Activated CD4-positive, alpha-beta T cell treated with anti-CD3 and anti-CD28 coated beads, Interleukin-2, amount 10 ng/mL, durations not matched to agents 24 days and 14 days (primary cell): ENCODE measurements at places on chromosomes 12 and 14. TPM values are rescaled to one million over a fixed set of nuclear protein-coding genes. Genes with fewer than 3 reads are reported as not detected.
A peak's percentile ranks its signal among the peaks of the same experiment; 100 is the strongest.

The NEUROD4 gene
- not detected in 2 replicates for total RNA-seq

The GIT2 gene
- 87.1 and 88.6 TPM in 2 replicates for total RNA-seq

The ABCD2 gene
- total RNA-seq: 7.0 and 7.4 TPM in 2 replicates

The PDZRN4 gene
- total RNA-seq: not detected in 2 replicates

The PLEKHG7 gene
- not detected in 2 replicates for total RNA-seq

The PARP2 gene
- total RNA-seq: 32.0 and 33.1 TPM in 2 replicates

The ASIC1 gene
- 17.6 and 19.7 TPM in 2 replicates for total RNA-seq

The RGS6 gene
- 2.5 TPM in 2 replicates for total RNA-seq

The SP7 gene
- total RNA-seq: not detected in 2 replicates

The GPR84 gene
- 1.5 TPM in 2 replicates for total RNA-seq

The SLC22A17 gene
- total RNA-seq: 2.0 and 2.3 TPM in 2 replicates

DNA sequence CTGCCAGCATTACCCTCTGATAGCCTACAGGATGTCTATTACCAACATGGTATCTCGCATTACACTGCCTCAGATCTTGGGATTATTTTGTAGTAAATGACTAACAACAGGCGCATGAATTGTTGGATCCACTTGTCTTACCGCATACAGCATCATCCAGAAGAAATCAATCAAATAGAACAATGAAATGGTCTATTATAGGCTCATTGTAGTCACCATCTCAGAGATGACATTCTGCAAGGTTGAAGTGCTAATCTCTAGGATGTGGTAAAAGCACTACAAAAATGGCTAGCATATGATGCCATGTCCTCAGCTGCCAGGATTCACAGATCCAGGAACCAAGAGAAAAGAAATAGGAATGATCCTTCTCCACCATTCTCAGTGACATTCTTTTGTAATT is 52.0 kb downstream of the WASHC3 start:
- DNase-seq: no peak

DNA sequence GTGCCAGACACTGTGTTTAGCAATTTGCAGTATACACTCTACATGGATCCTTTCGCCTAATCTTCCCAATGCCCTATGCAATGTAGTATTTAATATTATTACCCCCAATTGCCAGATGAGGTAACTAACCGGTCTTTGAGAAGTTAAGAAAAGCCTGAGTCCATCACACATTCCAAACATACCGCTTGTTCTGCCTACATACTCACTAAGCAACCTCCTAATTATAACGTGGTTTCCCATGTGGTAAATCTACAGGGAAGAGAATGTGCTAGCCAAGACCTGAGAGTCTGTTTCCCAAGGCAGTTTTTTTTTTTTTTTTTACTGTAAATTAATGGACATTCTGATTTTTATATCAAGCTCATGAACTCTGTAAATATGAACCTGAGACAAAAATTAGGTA is 37.2 kb downstream of the ATP2B1 start:
- no peak for DNase-seq

- no peak for DNase-seq
Measured at GRCh38 chr14:88179716-88180115, 143.4 kb downstream of the KCNK10 start.

- no peak for DNase-seq
Measured at GRCh38 chr12:130713581-130713991, 2.5 kb downstream of the RIMBP2 start.

DNA sequence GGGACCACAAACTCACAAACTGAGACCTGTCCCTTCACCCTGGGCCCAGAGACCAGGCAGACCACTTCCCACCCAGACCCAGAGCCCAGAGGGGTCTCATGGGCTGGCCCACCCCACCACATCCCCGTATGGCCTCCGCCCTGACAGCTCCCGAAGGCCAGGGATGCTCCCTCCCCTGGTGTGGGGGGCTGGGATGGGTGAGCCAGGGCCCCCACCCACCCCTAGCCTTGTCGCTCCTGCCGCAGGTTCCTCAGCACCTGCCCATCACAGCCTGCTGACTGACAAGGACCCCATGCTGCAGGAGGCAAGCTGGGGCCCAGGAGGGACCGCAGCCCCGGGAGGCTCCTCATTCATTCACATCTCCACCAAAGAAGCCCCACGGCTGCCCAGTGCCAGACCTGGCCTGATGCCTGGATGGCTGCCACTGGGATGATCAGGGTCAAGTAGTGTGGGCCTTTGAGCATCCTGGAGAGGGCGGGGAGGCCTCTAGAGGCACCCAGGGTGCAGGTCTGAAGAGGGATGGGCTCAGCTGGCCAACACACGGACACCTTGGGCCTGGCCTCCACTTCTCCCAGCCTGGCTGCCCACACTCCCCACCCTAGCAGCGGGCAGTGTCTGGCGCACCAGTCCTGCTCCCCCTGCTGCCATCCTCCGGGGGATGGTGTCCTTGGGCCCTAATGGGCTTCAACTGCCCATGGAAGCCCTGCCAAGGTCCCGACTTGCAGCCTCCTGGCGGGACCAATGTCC is 24.7 kb upstream of the GPR132 start:
- DNase-seq: peak; percentile 58

DNA sequence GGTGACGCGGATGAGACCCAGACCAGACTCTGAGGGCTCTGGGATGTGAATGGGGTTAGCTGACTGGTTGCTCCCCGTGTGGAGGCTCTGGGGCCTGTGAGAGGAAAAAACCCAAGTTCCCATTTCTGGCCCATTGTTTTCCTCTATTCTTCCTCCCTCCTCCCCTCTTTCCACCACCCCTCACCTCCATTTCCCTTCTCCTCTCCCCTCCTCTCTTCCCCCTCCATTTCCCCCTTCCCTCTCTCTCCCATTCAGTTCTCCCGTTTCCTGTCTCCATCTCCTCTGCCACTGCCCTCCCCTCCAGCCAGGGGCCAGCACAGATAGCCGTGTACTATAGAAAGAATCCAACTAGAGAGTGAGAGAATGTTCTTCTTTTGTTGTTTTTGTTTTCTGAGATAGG is 12.6 kb upstream of the PRPH start:
- DNase-seq: no peak

GRCh38 chr12:124509676-124510300 is 57.6 kb downstream of the NCOR2 start:
- DNase-seq: no peak

DNA sequence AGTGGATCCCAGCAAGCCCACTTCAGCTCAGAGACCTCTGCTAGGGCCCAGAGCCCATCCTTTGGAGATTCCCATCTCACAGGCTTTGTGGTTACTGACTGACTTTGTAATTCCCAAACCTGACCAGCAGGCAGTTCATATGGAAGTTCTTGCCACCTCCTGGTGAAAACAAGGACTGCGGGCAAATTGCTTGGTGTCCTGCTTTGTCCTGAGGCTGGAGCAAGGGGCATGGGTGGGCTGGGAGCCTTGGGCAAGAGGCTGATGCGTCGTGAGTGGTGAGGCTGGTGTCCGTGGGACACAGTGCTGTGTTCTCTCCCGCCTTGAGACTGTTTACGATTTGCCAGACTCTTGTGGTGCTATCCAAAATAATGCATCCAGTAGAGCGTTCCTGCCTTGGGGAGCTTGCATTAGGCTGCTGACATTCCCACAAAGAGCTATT is 91.0 kb downstream of the LRRC74A start:
- DNase-seq: no peak

GRCh38 chr12:119005085-119005484 is 23.7 kb downstream of the SRRM4 start:
- no peak for DNase-seq

DNA sequence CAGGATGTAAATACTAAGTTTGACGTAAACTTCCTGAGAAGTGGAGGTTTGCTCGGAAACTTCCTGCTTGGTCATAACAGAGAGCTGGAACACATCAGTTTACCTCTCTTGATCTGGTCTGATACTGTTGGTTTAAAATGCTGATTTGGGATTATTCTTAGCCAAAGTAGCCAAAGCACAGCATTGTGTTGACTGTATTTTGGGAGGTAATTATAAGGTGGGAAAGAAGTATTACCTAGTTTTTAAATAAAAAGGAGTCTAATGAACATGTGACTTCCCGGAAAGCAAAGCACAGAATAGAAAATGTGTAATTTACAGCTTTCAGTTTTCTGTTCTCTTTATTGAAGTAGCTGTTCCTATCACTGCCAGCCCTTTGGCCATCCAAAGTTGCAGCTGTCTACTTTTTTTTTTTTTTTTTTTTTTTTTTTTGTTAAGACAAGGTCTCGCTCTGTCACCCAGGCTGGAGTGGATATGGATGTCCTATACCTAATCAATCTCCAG is 52.2 kb upstream of the SRP54 start:
- DNase-seq: peak; percentile 79

- peak; percentile 84 for DNase-seq
Measured at GRCh38 chr12:49838973-49839633, 3.8 kb downstream of the BCDIN3D start.

GRCh38 chr12:116466536-116466935 is 92.6 kb upstream of the MAP1LC3B2 start:
- no peak for DNase-seq

- no peak for DNase-seq
Measured at GRCh38 chr12:51976376-51977160, 25.1 kb downstream of the ACVR1B start.

- no peak for DNase-seq
Measured at GRCh38 chr14:92207012-92207927, 85.5 kb downstream of the CPSF2 start.

DNA sequence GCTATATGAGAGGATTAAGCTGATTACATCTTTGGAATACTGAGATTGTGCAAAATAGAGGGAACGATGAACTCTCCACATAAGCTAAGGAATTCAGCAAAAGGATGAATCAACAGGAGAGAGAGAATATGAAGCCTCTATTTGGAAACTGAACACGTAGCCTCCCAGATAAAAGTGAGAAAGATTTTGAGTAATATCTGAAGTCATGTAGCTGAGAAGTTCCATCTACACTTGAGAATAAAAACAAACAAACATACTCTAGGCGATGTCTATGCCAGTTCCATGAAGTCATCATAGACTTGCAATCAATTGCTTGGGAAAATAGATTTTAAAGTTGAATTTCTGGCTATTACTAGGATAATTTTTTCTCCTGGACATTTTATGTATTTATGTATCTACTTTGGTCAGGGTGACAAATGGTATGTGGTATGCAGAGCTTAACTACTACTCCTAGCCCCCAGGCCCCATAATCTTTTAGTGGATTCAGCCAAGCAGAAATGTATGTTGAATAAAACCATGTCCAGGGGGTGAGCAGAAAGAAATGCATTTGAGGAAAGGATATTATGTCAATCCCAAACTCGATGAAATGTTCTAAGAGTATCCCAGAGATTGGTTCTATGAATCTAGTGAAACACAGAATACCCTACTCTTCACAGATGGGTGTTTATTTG is 627.4 kb downstream of the DIO2 start:
- DNase-seq: no peak

DNA sequence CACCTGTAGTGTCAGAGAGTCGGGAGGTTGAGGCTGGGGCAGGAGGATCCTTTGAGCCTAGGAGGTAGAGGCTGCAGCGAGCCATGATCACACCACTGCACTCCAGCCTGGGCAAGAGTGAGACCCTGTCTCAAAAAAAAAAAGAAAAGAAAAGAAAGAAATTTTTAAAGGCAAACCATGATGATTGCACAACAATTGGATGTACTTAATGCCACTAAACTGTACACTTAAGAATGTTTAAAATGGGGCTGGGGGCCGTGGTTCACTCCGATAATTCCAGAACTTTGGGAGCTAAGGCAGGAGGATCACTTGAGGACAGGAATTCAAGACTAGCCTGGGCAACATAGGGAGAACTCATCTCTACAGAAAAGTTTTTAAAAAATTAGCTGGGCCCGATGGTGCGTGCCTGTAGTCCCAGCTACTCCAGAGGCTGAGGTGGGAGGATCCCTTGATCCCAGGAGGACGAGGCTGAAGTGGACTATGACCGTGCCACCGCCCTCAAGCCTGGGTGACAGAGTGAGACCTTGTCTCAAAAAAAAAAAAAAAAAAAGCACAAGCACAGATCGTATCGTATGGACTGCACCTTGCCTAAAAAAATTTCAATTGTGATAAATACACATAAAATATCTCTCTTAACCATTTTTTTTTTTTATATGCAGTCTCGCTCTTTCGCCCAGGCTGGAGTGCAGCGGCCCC is 32.7 kb downstream of the JAG2 start:
- no peak for DNase-seq

- DNase-seq: no peak
Measured at GRCh38 chr14:52003324-52003723, 14.0 kb downstream of the RTRAF start.

- no peak for DNase-seq
Measured at GRCh38 chr14:81613341-81614045, 79.8 kb upstream of the SEL1L start.

DNA sequence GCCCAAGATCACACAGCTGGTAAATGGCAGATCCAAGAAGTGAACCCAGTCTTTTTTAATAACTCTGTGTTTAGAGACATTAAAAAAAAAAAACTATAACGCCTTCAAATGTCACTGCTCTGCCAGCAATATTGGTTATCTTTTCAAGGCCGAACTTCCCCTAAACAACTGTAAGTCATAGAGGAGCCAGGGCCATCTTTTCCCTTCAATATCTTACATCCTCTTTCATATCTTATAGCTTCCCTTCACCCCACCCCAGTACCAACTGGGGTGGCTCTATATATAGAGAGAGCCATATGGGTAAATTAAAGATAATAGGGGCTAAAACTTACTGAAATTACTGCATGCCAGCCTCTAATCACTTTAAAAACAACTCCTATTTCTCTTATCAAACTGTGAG is 100.2 kb downstream of the STAB2 start:
- no peak for DNase-seq

DNA sequence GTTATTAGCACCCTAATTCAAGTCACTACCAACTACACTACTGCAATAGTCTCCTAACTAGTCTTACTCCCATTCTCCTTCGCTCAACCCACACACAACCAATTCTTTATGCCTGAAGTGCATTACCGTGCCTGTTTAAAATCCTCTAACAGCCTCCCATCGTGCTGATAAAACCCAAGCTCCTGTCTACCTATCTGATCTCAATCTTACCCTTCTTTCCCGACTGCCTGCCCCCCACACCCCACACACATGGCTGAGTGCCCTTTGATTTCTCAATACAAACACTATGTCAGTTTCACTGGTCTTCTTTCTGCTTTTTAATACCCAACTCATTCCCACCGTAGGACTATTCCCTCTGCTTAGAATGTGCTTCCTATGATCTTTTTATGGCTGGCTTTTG is 59.9 kb downstream of the SPPL3 start:
- DNase-seq: no peak
